ENCODE measurements at places on chromosomes 6 and 20.

GRCh38 chr20:19392344-19393130 is 180.1 kb downstream of the SLC24A3 start:
- no peak for DNase-seq

DNA sequence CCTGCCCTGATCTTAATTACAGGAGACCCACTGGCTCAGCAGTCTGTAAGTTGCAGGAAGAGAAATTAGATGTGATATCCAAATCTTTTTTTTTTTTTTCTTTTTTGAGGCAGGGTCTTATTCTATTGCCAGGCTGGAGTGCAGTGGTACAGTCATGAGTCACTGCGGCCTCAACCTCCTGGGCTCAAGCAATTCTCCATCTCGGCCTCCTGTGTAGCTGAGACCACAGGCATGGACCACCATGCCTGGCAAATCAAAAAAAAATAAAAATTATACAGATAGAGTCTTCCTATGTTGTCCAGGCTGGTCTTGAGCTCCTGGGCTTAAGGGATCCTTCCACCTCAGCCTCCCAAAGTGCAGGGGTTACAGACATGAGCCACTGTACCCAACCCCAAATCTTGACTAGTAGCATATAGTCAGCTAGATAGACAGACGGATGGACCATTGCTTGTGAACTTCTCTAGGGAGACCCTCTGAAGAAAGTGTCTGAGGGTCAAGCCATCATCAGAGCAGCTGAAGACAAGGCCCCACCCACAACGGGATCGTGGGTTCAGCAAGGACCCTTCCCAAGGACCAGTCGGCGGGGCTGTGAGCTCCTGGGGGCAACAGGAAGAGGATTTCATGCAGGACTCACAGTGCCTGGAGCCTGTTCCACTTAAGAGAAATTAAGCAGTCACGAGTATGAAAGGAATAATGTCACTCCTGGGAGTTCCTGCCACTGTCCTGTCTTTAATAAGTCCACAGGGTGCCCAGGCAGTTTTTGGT is 222.7 kb downstream of the ANKRD60 start:
- no peak for DNase-seq

DNA sequence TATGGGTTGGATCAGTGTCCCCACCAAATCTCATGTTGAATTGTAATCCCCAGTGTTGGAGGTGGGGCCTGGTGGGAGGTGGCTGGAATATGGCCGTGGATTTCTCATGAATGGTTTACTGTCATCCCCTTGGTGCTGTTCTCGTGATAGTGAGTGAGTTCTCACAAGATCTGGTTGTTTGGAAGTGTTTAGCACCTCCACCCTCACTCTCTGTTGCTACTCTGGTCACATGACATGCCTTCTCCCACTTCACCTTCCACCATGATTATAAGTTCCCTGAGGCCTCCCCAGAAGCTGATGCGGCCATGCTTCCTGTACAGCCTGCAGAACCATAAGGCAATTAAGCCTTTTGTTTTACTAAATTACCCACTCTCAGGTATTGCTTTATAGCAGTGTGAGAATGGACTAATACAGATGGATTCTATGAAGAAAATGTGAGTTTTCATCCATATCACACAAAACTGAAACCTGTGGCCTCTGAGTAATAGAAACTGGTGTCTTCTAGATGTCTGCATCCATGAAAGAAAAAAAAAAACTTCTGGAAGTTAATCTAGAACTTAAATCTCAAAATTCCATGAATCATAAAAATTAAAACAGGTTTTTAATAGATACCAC is 39.3 kb downstream of the MBOAT1 start:
- no peak for DNase-seq

GRCh38 chr6:146341493-146342230 is 202.0 kb upstream of the RAB32 start:
- no peak for DNase-seq

GRCh38 chr6:158607411-158608170 is 37.0 kb downstream of the DYNLT1 start:
- no peak for DNase-seq

GRCh38 chr6:157151029-157151428 is 172.3 kb downstream of the TMEM242 start:
- DNase-seq, result no peak

DNA sequence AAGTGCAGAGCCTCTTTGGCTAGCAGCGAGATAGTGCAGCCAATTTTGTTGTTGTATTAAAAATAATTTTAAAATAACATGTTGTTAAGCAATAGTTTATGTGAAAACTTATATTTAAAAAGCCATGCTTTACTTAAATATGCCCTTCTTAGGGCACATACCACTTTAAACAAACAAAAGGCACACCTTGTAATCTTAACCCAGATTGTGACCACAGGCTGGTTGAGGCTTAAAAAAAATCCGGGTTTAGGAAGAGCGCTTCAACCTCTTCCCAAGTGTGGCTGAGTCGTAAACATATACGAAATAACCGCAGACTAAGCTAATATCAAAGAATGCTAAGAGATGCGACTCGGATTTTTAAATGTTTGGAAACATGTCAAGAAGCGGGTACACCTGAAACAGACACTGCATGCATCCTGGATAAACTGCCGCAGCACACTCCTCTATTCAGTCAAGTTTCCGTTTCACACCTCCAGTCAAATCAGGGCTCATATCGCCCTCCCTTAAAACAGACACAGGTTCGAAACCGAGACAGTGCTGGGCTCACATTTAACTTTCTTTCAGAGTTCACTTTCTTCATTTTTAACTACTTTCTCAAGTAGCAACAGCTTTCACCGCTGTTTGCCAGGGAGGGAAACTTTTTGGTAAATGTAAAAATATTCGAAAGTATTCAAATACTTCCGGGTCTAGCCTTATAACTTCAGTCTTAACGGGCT is 1.5 kb downstream of the DEK start:
- DNase-seq, result no peak

DNA sequence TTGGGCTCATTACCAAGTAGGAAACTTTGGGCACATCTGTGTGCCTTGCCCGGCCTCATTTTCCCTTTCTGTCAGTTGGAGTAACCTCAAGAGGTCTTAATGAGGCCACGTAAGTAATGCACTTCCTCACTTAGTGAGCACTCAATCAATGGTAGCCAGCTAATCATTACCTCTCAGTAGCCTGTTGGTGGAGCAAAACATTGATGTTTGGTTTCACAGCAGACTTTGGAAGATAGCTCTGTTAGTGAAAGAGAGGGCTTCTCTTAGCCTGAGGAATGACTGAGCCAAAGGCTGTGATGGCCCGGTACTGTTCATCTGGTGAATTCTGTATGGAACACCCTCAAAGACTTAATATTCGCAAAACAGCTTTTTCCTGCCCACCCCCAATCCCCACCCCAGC is 55.9 kb upstream of the ID4 start:
- no peak for DNase-seq

GRCh38 chr6:149458196-149458595 is 26.6 kb downstream of the ZC3H12D start:
- no peak for DNase-seq

- DNase-seq, result peak; percentile 89
Observed at GRCh38 chr20:51014797-51015722, 7.8 kb downstream of the KCNG1 start.
